Left forelimb (tissue), 1 donor: ENCODE measurements at places on chromosomes 12 and 14.

GRCh38 chr12:54463484-54463883 is 9.9 kb downstream of the GTSF1 start:
- DNase-seq, result no peak

DNA sequence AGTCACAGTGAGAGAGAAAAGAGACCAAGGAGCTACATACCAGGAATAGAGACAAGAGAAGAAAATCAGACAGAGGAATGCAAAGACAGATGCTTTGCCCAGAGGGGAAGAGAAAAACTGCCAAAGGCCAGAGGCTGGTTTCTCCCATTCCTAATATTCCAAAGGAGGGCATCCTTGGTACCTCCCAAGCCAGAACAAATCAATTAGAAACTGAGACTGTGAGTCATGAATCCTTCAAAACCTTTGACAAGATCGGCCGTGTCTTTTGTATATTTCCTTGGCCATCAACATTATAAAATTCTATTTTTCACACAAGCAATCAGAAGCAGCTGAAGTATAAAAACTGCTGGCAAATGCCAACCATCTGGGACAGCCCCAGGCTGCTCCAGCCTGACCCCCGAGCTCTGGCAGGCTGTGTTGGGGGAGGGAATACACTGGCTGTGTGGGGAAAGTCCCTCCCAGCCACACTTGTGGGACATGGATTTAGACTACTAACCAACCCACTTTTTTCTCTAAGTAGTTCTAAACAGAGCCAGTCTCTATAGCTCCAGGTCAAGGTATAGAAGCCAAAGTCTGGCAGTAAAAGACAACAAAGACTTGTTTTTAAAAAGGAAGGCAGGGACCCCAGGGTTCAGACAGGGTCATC is 13.7 kb downstream of the POMT2 start:
- DNase-seq, result no peak

DNA sequence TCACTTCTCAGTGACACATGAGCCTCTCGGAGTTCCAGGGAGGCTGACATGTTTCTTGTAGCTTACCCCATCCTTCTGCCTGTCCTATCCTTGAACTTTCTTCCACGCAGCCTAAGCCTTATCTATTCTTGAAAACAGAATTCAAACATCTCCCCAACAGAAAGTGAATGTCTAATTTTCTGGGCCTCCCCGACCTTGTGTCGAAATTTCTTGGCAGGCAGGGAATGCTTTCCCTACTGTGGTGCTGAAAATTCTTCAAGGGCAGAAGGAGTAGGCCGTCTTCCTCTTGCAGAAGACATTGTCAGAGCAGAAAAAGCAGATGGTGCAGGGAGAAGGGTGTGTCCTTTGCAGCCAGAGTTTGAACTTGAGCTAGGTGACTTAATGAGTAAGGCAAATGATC is 63.0 kb upstream of the TCL1B start:
- DNase-seq, result no peak

DNA sequence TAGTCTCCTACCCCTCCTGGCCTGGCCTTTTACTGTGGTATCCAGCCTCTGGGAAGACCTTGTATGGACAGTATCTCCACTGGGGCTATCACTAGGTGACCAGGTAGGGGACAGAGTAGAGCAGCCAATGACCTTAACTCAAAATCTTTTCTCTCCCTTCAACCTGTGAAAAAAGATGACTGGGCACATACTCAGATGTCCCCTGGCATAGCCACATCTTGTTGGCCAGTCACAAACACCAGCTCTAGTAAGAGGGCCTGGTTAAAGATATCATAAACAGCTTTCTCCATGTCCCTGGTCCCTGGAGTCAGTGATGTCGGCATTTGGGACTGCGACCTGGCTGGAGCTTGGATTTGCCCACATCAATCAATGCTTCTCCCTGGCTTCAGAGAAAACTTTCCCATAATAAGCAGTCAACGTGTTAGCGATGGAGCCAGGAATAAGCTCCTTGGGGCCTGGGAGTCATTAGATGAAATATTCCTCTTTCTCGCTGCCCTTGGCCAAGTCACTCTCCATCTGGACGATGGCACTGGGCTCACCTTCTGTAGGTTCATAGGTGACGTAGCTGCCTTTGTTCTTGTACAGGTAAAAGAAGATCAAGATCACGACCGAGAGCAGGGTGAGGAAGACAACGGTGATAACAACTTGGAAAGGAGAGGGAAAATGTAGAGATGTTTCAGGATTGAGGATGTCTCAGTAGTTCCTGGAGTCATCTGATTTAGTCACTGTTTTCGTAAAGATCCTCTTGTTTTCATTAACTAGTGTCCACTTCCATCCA is 7.0 kb downstream of the DAZAP2 start:
- DNase-seq, result no peak

- DNase-seq, result no peak
These were observed 25.8 kb upstream of the CNOT2 start for GRCh38 chr12:70217416-70217815.
